ENCODE measurements at places on chromosomes 12 and 14.

DNA sequence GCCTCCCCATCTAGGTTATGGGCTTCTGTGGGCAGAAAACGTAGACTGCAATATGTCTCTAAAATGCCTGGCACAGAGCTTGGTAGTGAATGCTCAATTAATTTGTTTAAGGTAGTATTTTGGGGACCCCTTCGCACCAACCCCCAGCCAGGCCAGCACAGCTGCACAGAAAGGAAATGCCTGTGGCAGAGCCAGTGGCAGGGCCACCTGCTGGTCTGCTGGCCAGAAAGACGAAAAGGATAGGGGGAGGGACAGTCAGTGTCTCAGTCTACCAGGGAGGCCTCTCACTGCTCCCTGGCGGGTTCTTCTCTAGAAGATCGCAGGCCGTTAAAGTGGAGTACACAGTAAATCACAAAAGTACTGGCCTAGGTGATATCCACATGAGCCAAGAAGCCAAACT is 3.5 kb downstream of the RAB15 start:
- no peak for DNase-seq

DNA sequence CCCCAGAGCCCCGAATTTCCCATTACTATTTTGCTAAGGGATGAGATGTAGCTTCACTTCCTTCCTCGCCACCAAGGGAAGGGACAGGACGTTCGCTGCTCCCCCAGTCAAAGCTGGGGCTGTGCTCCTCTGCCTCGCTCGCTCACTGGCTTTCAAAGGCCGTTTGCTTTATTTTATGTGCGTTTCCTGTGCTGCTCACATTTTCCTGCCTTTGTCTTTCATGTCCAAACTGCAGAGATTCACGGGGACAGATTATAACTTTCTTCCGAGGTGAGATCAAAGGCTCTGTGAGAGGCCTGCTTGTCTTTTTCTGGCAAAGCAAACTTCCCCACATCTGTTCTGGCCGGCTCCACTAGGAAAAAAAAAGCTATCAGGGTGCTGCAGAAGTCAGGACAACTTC is 76.0 kb upstream of the FZD10 start:
- DNase-seq, result no peak

- no peak for DNase-seq
Observed at GRCh38 chr12:27498149-27498548, 25.9 kb upstream of the PPFIBP1 start.

DNA sequence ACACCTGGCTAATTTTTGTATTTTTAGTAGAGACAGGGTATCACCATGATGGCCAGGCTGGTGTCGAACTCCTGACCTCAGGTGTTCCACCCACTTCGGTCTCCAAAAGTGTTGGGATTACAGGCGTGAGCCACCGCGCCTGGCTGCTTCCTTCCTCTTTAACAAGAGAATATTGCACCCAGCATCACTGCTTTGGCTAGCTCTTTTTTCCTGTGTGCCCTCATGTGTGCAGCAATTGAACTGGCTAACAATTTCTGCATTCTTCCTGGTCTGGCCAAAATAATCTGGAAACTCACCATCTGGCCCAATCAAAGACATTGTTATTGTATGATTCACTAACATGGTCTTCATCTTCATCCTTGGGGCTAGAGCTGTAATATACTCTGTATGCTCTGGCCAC is 2.7 kb upstream of the ASB8 start:
- DNase-seq, result no peak

GRCh38 chr14:27881646-27882045 is 884.9 kb upstream of the FOXG1 start:
- no peak for DNase-seq

- no peak for DNase-seq
Observed at GRCh38 chr12:5511256-5511643, 79.3 kb downstream of the NTF3 start.

GRCh38 chr14:104461676-104462449 is 117.7 kb upstream of the C14orf180 start:
- DNase-seq, result no peak

GRCh38 chr14:102593061-102593824 is 794 bp downstream of the RCOR1 start:
- DNase-seq, result peak; percentile 71

GRCh38 chr14:104976198-104977007 is 1.8 kb downstream of the AHNAK2 start:
- peak; percentile 90 for DNase-seq

DNA sequence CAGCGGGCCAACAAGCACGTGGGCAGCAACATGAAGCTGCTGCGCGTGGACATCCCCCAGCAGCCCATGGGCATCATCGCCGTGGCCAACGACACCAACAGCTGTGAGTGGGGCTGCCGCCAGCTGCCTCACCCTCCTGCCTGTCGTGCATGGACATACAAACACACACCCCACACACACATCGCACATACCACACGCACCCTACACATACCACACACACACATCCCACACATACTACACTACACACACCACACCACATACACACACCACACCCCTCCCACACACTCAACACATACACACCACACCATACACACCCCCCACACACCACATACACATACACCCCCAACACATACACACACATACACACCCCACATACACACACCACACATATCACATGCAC is 25.2 kb upstream of the NXPH4 start:
- no peak for DNase-seq

DNA sequence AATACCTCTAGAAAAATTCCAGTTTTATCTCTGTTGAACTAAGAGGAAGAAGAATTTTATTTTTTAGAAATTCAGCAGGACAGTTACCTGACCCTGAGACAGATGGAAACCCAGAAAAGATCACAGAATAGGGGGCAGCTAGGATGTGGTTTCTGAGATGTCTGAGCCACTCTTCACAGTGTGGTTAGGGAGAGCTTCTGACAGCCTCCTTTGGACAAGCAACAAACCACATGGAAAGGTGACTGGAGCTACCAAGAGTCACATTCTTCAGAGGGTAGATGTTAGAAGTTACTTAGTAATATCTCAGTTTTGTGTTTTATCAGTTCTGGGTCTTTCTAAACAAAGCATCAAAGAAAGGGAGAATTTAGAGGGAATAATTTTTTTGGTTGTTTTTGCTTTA is 117.3 kb upstream of the NAP1L1 start:
- no peak for DNase-seq

DNA sequence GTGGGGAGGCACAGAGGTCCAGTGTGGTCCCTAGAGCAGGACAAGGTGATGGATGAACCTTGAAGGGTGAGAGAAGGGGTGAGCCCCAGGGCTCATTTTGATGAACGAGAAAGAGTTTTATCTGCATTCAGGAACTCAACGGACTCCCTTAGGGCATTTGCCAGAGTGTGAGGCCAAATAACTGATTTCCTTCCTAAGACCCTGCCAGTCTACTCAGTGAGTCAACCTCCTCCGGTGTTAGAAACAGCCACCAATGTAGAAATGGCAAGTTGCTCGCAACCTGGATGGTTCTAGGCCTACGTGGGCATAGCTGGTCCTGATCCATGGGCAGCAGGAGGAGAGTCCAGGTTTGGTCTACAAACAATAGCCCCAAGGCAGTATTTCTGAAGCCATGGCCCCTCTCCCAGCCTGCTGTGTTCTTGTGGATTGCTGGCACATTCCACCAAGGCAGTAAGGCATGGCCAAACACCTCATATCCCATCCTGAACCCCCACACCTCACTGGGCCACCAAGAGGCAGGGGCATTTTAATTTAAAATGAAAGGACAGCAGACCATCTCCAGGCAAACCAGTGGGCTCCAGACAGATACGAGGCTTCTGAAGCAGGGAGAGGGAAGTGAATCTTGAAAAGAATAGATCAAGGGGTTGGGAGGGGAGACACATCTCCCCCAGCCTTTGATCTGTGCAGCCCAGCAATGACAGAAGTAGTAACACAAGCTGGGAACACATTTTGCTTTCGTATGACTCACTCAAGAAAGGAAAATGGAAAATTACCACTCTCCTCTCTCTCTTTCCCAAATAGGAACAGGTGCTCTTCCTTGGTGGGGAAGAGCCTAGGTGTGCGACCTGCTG is 25.4 kb upstream of the TESC start:
- DNase-seq, result no peak

- DNase-seq, result no peak
Observed at GRCh38 chr12:6954316-6955107, 3.4 kb downstream of the PTPN6 start.

GRCh38 chr14:79248771-79249170 is 962.5 kb downstream of the DIO2 start:
- no peak for DNase-seq

DNA sequence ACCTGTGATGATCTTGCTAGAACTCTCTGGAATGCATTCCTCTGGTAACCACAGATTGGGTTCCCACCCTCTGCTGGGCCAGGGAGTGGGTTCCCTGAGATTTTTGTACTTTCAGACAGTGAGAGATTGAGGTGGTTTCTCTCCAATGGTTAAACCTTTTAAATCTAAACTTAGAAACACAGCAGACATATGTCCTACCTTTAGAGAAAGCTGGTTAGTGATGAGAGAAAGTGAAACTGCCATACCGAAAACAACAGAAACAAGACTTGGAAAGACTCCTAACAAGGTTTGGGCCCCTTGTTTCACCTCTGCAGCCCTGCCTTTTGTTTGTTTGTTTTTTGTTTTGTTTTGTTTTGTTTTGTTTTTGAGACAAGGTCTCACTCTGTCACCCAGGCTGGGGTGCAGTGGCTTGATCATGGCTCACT is 9.7 kb upstream of the SGPP1 start:
- DNase-seq, result no peak

DNA sequence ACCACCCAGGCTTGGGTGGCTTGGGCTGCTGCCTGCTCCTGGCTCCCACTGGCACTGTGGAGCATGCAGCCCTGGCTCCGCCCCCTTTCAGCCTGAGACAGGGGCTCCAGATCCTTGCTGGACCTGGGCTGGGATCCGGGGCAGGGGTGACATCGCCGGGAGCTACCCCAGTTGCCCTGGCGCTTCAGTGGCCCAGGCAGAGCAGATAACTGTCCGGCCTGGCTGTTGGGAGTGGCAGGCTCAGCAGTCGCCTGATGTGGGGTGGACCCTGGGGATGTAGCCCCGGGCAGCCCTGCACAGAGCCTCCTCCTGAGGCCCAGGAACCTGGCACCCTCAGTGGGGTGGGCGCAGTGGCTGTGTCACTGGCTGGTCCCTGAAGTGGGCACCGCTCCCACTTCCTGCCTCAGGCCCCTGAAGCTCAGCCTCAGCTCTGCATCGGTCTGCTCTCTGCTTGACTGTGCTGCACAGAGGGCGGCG is 57.9 kb downstream of the FUT8 start:
- no peak for DNase-seq

- no peak for DNase-seq
Observed at GRCh38 chr14:33279865-33280264, 341.2 kb downstream of the NPAS3 start.

DNA sequence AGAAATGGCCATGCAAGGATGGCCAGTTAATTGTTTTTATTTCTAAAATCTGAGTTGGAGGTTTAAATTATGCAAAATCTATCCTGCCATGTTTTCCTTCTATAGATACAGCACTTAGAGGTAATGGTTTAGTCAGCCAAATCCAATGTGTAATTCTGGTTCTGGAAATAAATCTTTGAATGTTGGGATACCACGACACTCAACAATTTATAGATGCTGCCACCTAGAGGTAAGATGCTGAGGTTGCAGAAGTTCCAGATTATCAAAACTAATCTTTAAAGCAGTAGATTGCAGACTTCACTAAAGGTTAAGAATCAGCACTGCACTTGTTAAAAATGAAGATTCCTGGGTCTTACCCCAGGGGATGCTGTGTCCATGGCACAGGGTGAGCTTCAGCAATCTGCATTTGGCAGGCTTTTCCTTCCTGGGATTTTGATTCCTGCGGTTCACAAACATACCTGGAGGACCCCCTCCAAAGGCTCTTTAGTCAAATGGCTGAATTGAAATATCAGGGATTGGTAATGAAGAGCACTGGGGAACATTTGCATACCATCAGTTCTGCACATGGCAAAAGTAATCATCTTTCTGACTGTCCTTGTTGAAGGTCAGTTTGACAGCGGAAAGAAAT is 53.4 kb upstream of the ANO4 start:
- DNase-seq, result no peak

GRCh38 chr12:92566448-92567019 is 136.3 kb upstream of the PLEKHG7 start:
- DNase-seq, result no peak

GRCh38 chr12:66010787-66011547 is 119.6 kb downstream of the LLPH start:
- DNase-seq, result no peak

DNA sequence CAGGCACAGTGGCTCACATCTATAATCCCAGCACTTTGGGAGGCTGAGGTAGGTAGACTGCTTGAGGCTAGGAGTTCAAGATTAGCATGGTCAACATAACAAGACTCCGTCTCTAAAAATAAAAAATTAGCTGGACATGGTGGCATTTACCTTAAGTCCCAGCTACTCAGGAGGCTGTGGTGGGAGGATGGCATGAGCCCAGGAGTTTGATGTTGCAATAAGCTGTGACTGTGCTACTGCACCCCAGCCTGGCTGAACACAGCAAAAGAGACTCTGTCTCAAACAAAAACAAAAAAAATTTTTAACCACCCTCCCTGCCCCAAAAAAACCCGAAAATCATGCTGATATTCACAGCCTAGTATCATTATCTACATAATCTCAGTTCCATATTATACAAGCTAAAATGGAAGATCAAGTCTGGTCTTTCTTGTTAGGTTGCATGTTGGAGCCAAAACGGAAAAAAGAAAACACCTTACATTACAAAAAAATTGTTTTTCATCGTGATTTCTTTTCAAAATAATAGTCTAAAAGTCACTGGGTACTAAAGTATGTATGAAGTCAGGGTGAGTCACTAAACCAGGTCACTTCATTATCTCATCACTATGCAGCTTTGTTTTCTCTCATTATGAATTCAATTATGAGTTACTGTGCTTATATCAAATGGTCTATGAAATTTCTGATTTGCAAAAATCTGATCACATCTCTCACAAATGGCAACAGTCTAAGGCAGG is 13.8 kb downstream of the GXYLT1 start:
- DNase-seq, result peak; percentile 73

DNA sequence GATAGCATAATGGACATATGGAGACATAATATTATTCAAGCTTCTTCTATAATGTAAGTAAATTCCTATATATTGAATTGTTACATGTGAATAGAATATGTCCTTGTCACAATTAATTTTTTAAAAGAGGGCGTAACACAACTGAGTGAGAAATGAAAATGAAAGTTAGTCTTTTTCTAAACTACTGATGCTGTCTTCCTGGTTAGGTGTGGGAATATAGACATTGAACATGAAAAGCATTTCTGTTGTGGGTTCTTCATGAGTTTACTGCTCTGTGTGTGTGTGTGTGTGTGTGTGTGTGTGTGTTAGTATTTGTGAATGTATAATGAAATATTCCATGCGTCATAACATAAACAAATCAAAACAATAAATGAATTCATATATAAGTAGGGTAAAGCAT is 40.5 kb upstream of the RTL1 start:
- DNase-seq, result no peak

- DNase-seq, result no peak
Observed at GRCh38 chr12:25320123-25321006, 69.6 kb upstream of the KRAS start.

Measured in tibial artery (tissue), 4 donors.